ENCODE measurements at places on chromosomes 7 and 10.

DNA sequence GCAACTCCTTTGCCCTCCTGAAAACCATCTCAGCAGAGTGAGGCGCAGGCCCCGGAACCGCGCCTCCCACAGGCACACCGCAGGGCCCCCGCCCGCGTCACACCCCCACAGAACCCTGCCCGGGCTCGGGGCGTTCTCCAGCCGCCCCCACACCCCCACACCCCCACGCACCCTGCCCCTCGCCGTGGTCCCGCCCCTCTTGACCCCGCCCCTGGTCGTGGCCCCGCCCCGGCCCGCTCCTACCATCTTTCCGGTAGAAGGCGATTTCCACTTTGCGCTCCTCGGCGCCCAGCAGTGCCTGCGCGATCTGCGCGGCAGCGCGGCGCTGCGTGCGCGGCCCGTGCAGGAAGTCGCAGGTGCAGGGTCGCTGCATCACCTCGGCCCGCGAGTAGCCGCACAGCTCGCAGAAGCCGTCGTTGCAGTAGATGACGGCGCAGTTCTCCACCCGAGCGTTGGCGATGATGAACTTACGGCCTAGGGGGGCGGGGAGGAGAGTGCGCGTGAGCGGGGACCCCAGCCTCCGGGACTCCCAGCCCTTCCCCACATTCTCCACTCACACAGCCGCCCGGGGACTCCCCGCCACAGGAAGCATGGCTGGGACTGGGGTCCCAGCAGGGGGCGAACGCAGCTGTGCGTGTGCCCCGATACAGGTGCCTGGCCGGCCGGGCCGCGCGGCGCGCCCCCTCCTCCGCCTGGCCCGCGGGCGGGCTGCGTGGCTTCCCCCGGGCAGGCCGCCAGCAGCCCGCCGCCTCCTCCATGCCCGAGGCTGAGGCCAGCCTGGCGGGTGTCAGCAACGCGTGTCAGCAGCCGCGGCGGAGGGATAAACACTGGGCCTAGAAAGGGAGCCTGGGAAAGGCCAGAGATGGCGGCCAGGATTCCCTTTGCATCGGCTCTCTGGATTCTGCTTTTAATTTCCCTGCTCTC, 3.4 kb downstream of the KCNH2 start:
- peak; percentile 69 for DNase-seq

- DNase-seq, result no peak
Observed at GRCh38 chr10:119401671-119402395, 140.7 kb downstream of the RGS10 start.

DNA sequence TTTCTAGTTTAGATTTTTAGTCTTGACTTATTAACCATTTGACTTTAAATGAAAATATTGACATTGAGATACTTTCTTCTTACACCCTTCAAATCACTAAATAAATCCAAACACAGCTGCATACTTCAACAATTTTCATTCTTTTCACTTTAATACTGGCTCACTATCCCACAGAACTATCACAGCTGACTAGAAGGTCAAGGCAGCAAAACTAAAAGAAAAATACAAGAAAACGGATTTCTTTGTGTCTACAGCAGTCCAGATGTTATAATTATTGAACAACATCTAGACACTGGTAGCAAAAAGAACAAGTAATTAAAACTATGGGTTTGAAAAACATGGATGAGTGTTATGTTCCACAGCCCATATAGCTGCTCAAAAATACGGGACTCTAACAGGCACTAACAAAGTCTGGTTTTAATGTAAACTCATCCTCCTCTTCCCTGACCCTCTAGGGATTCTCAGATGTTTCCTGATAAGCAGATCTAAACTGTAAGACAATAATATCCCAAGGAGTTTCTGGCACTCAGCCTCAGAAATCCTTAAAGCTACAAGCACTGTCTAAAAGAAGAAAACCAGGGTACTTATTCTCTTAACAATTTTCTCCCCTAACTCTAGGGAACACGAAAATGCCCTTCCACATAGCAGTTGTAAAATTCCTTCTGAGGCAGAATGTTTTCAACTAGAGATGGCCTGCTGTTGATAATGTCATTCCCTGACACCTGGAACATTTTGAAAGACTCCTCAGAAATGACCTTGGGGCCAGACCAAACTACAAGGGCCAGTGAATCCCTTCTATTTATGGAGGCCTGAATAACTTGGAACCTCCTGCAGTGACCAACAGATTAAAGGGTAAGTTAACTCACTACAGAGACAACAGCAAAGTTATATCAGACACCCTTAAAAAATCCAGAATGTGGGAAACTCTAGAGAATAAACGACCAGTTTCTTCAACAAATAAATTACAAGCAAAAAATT, 12.8 kb downstream of the DNMBP start:
- DNase-seq, result no peak

DNA sequence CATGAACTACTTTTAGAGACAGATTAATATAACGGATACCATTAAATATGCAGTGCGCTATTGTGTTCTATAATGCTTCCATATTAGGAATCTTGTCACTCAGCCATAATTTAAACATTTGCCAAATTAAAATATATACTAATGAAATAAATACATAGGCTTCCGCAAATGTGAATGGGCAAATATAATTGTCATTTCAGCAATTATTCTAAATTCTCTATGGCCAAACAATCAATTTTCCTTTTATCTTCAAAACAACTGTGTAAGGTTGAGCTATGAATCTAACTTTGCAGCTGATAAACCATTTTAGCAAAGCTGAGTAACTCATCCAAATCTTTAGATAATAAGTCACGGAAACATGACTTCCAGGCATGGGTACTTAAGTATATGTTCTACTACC, 20.7 kb upstream of the TSPAN13 start:
- DNase-seq, result no peak

- DNase-seq, result no peak
Observed at GRCh38 chr7:29287366-29287765, 92.8 kb downstream of the CHN2 start.

GRCh38 chr10:43235070-43235900, 31.6 kb downstream of the RASGEF1A start:
- DNase-seq, result no peak

- no peak for DNase-seq
Observed at GRCh38 chr7:90191648-90192047, 19.9 kb upstream of the STEAP2 start.

- no peak for DNase-seq
Observed at GRCh38 chr10:29184205-29185000, 104.5 kb upstream of the LYZL1 start.

DNA sequence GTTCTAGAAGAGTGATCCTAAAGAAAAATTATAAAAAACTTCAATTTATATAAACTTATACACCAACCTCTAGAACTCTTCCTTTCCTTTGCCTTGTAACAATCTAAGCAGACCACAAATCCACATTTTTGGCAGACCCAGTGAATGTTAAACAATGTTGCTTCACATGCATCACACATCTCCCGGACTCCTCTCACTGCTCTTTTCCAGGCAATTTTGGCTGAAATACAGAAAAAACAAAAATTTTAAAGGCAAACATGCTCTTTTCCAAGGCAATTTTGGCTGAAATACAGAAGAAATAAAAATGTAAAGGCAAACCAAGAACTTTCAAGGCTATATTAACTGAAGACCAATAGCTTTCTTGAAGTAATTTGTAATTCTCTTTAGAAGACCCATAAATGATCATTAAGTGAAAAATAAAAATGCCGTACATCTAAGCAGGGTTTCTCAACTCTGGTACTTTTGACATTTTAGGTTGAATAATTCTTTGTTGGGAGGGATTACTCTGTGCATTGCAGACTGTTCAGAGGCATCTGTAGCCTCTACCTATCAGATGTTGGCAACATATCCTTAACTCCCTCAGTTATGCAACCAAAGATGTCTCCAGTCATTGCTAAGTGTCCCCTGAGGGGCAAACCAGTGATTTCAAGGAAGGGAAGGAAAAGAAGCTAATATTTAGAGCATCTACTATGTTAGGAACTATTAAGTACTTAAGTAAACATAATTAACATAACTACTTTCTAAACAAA, 64.4 kb downstream of the NRBF2 start:
- no peak for DNase-seq

- DNase-seq, result no peak
Observed at GRCh38 chr10:44198096-44198779, 186.7 kb downstream of the CXCL12 start.

DNA sequence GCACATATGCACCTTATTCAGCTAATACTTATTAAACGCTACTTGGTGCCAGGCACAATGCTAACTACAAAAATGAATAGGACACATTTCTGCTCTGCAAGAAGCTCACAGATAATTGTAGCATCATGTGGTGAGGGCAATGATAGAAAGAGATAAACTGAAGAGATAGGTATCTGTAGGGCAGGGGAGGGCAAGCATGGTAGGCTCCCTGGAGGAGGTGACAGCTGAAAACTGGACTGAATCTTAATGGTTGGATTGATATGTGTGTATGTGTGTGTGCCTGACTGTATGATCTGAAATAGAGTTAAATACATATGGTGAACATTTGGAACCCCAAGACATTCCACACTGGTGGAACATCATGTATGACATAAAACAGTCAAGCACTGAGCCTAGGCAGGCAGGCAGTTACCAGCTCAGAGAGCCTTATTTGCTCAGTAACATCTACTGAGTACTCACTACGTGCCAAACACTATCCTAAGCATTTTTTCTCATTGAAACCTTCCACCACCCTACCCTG, 4.8 kb upstream of the CEP55 start:
- no peak for DNase-seq

- no peak for DNase-seq
Observed at GRCh38 chr7:108257954-108258353, 127.8 kb upstream of the LAMB4 start.

- no peak for DNase-seq
Observed at GRCh38 chr10:101566333-101567164, 21.5 kb downstream of the POLL start.

DNA sequence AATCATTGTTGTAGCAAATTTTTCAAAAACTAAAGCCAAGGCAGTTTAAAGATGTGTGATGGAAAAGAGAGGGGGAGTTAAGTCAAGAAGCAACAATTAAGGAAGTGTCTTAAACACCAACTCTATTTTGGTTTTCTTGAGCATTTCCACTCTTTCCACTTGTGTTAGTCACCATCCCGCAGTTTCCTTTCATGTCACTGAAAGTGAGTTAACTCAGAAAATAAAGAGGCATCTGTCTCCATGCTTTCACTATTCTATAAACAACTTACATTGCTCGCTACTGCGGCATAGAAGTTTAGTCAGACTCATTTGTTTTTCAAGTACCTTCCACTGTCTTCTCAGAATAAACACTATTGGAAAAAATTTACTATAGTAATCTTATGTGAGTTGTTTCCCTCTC, 284.9 kb upstream of the SEMA3D start:
- no peak for DNase-seq

DNA sequence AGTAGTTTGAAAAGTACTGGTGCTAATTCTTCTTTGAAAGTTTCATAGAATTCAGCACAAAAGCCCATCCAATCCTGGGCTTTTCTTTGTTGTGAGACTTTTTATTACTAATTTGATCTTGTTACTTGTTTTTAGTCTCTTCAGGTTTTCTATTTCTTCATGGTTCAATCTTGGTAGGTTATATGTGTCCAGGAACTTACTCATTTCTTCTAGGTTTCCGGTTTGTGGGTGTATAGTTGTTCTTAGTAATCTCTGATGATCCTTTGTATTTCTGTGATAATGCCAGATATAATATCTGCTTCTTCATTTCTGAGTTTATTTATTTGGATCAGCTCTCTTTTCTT, 147.5 kb downstream of the RTKN2 start:
- DNase-seq, result no peak

- DNase-seq, result no peak
Observed at GRCh38 chr7:117008886-117009531, 55.7 kb downstream of the ST7 start.

DNA sequence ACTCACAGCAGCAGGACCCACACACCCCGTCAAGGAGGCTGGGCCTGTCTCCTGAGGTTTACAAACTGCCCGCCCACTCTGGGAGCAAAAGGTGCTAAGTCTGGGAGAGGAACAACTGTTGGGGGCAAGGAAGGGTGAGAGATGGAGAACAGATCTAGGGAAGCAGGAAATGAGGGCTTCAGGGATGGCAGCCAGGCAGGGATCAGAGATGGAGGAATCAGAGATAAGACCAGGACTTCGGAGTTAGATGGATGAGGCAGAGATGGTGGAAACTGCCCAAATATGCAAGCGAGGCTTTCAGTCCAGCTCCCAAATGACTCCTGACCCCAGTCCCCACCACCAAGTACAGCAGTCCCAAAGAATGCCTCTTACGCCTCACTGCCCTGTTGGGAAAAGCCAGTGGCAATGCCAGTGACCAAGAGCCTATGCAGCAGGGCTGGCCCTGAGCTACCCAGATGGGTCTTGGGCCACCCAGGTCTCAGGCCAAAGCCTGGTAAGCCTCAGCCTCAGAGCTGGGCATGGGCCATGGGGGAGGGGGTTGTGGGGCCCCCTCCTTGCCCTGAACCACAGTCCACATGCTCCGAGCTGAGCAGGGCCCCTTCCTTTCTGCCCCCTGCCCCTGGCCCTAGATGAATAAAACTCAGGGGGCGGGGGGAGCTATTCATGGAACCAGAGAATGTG, 39.5 kb upstream of the SLF2 start:
- no peak for DNase-seq

Measured in stimulated activated CD4-positive, alpha-beta T cell treated with anti-CD3 and anti-CD28 coated beads, Interleukin-1b, Interleukin-23, amount 100 ng/mL, for 24 hours (primary cell).